ENCODE measurements at places on chromosomes 1 and 21.
A peak's percentile ranks its signal among the peaks of the same experiment; 100 is the strongest.

DNA sequence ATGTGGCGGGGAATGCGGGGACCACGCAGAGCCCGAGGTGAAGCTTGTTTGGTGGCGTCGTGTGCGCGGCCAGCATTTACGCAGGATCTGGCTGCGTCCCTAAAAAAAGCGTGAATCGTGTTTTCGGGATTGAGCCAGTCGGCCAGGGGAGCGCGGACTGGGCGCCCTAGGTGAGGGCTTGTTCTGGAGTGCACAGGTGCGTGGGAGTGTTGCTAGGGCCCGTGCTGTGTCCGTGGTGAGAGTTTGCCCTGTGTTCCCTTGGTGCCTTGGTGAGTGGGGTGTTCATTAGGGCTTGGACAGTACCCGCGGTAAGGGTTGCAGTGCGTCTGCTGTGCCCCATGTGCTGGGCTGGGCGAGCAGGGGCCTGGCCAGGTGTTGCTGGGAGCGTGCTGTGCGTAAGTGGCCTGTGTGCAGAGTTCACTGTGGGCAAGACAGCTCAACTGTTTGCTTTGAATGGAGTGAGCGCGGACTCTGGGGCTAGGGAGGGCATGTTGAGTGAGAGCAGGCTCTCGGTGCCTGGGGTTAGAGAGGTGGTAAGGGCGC lies 673 bp downstream of the CD46 start:
- peak; percentile 42 for DNase-seq

- no peak for DNase-seq
Observed at GRCh38 chr1:151026460-151026859, 9.9 kb upstream of the BNIPL start.

DNA sequence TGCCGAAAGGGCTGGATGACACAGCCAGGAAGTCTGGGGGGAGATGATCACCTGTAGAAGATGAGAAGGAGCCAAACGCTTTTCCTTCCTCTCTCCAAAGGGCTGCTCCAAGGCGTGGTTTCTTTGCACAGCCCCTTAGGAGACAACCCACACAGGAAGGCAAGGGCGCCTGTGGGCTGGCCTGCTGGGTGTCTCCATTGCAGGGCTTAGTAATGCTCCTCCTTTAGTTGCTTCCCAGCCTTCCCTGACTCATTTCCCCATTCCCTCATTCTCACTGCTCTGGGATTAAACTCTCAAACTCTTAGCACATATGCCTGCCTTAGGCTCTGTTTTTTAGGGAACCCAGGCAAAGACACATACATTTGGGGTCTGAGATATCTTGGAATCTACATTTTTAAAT lies 1.7 kb upstream of the CLCA1 start:
- DNase-seq: no peak

DNA sequence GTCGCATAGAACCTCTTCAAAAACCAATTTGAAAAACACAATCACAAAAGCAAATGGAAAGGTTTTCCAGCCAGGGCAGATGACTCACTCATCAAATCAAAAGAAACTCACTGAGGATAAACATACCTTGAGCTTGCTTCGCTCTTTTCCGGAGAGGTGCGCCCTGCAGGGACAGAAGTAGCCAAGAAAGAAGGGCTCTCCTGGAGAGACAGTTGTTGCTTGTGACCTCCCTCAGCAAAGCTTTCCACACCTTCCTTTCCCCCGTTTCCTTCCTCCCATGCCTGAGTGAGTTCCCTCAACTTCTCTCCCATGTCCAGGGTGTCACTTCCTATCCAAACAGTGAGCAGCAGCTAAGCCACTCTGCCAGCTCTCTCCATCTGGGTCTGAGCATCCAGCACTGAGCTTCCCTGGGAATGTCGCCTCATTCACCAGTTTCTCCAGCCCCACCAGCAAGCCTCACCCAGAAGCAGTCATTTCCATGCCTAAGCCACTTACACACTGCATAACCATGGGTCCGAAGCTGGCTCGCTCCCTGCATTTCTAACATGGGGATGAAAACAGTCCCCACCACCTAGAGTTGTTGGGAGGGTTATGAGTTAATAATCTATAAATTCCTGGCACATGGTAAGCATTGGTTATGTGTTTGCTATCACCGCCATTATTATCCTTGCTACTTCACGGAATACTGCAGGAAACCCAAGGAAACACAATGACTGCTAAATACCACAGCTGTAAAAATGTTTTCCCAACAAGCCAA lies 75.0 kb downstream of the PTPN14 start:
- no peak for DNase-seq

DNA sequence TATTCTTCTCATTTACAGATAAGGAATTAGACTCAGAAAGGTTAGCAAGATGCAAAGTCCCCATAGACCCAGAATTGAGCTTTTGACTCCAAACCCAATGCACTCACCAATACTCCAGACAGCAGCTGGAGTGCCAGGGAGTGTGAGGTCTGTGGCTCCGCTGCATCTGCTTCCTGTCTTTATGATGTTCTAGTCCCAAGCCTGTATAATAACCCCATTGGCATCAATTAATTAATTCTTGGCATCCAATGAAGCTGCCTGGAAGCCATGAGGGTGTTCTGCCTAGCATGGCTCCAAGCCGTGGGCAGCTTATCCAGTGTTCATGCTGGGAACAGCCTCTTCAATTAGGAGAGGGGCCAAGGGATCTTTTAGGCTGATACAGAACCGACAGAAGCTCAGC lies 188.7 kb downstream of the GIPC2 start:
- DNase-seq: peak; percentile 10

GRCh38 chr1:33222381-33222780 lies 33.9 kb upstream of the ZNF362 start:
- no peak for DNase-seq

GRCh38 chr1:219124163-219124562 lies 49.5 kb upstream of the LYPLAL1 start:
- no peak for DNase-seq

GRCh38 chr1:201506092-201506491 lies 831 bp downstream of the CSRP1 start:
- DNase-seq: no peak

- DNase-seq: no peak
Observed at GRCh38 chr1:224251741-224252146, 68.7 kb downstream of the DEGS1 start.

DNA sequence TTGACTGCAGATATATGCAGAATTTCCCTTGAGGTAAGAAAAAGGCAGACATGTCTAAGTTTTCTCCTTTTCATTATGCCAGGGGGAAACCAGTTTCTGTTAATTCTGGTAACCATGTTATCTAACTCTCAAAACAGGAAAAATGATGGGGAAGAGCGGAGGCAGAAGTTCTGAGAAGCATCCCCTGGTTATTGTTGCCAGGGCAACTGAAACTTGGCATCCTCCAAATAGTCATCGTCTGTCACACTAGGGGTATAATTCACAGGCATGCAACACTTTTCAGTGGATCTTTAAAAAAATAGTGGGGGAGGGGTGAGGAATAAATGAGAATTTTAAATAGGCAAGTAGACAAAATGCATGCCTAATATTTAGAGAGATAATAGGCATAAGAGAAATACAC lies 715.3 kb upstream of the CXADR start:
- no peak for DNase-seq

GRCh38 chr1:9486466-9487140 lies 52.7 kb upstream of the SLC25A33 start:
- no peak for DNase-seq

GRCh38 chr1:98919211-98919610 lies 85.5 kb downstream of the PLPPR5 start:
- DNase-seq: no peak

GRCh38 chr1:72435025-72435424 lies 152.7 kb upstream of the NEGR1 start:
- DNase-seq: no peak

All from neural progenitor cell (in vitro differentiated cells).